ENCODE measurements at places on chromosomes 3 and 15.
A peak's percentile ranks its signal among the peaks of the same experiment; 100 is the strongest.

GRCh38 chr3:49867400-49867799 lies 2.3 kb downstream of the CAMKV start:
- DNase-seq: no peak

- DNase-seq: no peak
Measured at GRCh38 chr3:187802928-187803259, 57.6 kb upstream of the BCL6 start.

GRCh38 chr15:90933301-90933700 lies 952 bp upstream of the HDDC3 start:
- no peak for DNase-seq

GRCh38 chr3:36843065-36844051 lies 79.0 kb upstream of the DCLK3 start:
- DNase-seq: no peak

DNA sequence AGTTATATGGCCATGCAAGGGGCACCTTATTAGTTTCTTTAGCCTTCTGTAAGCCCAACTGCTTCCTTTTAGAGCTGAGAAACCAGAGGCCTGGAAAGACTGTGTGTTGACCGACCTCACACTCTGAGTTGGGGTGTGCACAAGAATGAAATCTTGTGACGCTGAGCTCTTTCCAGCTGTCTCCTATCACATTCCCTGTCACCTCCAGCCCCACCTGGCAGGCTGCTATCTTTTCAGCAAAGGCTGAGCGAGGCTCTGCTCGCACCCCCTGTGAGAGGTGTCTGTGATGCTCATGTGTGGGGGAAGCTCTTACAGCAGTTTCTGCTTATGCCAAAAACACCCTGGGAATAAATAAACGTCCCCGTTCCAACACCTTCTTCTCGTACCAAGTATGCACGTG lies 27.0 kb upstream of the LPP start:
- DNase-seq: peak; percentile 59

DNA sequence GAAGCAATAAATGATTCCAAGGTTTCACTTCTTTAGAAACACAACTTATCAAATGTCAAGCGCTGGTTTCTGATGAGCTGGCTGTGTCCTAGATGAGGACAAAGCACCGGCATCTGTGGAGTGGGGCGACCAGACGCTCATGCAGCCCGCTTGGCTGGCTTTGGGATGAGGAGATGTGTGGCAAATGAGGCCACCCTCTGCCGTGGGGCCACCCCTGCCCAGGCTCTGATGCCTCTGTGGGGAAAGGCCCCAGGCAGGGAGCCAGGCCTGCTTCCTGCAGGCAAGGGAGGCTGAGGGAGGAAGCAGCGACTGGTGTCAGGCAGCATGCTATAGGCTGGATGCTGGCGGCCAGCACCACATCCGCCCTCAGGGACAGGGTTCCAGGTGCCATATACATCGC lies 102.9 kb downstream of the HERC2 start:
- DNase-seq: no peak

- DNase-seq: no peak
Measured at GRCh38 chr3:106380232-106380631, 511.4 kb upstream of the CBLB start.

DNA sequence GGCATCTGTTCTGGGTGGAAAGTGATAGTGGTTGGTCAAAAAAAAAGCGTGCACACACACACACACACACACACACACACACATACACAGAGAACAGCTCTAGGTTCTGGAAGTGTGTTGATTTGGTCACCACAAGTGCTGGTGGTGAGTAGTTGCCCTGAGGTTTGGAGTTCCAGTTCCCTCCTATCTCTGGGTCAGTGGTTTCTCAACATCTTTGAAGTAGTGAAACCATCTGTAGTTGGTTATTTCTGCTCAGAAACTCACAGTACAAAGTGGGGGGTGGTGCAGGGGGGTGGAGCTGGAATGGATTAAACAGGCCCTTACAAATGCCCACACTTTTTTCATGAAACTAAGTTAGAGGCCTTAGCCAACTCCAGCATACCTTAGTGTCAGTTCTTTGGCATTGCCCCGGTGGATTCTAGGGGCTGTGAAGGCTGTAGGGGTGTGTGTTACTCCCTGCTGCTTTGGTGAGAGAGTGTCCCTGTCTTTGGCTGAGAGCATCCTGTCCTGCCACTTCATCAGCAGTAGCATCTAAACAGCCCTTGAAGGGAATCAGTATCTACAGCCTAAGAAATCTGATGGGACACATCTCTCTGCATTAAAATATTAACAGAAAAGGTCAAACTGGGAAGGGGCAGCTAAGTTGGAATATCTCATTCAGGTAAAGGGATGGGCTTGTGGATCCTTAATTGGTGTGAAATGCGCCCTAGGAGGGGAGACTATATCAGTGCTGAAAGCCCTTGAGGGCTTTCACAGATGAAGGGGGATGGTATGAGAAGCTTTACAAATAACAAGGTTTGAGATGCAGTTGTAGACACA lies 20.6 kb downstream of the SMAD3 start:
- DNase-seq: no peak

DNA sequence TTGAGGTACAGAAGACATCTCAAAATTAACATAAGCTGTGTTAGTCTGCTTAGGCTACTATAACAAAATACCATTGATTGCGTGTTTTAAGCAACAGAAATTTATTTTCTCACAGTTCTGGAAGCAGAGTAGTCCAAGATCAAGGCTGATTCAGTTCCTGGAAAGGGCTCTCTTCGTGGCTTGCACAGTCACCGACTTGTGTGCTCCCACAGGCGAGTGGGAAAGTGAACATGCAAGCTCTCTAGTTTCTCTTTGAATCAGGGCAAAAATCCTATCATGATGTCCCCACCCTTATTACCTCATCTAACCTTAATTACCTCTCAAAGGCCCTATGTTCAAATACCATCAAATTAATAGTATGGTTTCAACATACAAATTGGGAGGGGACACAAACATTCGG lies 505.9 kb downstream of the ZIC1 start:
- no peak for DNase-seq

GRCh38 chr3:131892331-131892730 lies 142.5 kb downstream of the CPNE4 start:
- no peak for DNase-seq

DNA sequence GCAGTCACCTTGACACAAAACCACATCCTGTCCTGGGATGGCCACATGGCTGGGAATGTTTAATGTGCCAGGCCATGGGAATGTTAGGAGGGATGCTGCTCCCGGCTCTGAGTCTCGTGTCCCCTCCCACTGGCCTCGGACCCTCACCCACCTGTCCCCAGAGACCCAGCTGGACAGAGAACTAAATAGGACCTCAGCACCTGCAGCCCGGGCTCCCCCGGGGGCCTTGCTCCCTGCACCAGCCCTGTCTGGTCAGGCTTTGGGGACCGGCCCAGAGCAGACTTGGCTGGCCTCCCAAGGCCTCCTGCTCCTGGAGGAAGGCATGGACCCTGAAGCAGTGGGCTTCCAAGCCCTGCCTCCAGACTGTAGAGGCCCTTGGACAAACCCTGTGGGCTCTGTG lies 100.0 kb upstream of the IQSEC1 start:
- no peak for DNase-seq

DNA sequence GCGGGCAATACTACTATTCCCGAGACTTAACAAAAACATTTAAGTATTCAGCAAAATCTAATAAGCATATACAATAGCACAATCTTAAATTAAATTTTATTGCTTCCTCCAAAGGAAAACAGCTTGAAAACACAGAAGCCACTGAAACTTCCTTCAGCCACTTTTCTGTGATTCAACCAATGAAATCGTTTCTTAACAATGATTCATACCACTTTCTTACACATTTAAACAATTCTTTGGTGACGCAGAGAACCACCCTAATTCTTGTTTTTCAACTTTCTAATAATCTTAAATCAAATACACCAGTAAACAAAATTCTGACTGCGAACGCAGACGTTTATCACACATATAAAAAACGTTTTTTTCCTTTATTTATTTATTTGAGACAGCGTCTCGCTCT lies 4.1 kb downstream of the TJP1 start:
- no peak for DNase-seq

DNA sequence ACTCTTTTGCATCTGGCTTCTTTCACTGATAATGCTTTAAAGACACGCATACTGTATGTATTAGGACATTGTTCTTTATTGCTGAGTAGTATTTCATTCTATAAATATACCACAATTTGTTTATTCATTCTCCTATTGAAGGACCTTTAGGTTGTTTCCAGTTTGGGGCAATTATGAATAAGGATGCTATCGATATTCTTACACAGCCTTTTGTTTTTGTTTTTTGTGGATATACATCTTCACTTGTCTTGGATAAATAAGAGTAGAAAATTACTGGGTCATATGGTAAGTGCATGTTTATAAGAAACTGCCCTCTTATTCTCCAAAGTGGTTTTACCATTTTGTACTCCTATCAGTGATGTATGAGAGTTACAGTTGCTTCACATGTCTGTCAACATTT lies 61.8 kb upstream of the GOLGA6B start:
- DNase-seq: no peak

- DNase-seq: no peak
Measured at GRCh38 chr3:164465172-164465571, 613.1 kb downstream of the SI start.

DNA sequence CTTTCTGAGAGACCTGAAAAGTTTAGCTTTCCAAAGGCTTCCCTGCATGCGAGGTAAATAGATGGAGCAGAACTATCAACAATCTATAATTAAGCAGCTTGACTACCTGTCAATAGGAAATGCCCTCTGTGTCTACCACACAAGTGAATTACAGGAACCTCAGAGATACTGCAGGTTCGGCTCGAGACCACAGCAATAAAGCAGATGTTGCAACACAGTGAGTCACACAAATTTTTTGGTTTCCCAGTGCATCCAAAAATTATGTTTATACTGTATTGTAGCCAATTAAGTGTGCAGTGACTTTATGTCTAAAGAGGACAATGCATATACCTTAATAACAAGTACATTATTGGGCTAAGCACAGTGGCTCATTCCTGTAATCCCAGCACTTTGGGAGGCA lies 252.0 kb downstream of the UBE2E2 start:
- DNase-seq: no peak

GRCh38 chr15:27124287-27124871 lies 153.4 kb downstream of the GABRG3 start:
- peak; percentile 15 for DNase-seq

GRCh38 chr3:11445883-11446282 lies 173.7 kb downstream of the ATG7 start:
- DNase-seq: no peak

GRCh38 chr3:117567382-117567781 lies 857.8 kb downstream of the TUSC7 start:
- DNase-seq: no peak

DNA sequence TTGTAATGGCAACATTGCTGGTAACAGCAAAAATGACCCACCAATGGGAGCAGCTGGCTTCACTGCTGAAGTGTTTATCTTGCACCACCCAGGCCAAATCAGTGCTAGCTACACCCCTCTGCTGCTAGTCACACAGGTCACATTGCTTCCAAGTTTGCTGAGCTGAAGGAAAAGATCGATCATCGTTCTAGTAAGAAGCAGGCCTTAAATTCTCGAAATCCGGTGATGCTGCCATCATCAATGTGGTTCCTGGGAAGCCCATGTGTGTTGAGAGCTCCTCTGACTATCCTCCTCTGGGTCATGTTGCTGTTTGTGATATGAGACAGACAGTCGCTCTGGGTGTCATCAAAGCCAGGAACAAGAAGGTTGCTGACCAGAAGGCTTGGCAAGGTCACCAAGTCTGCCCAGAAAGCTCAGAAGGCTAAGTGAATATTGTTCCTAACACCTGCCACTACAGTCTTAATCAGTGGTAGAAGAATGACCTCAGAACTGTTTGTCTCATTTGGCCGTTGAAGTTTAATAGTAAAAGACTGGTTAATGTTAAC lies 21.2 kb downstream of the TM4SF4 start:
- no peak for DNase-seq

GRCh38 chr3:116067326-116067725 lies 378.0 kb downstream of the LSAMP start:
- no peak for DNase-seq

GRCh38 chr3:154431043-154431442 lies 1.1 kb upstream of the GPR149 start:
- DNase-seq: no peak

- DNase-seq: no peak
Measured at GRCh38 chr3:15647611-15648167, 46.1 kb downstream of the BTD start.

DNA sequence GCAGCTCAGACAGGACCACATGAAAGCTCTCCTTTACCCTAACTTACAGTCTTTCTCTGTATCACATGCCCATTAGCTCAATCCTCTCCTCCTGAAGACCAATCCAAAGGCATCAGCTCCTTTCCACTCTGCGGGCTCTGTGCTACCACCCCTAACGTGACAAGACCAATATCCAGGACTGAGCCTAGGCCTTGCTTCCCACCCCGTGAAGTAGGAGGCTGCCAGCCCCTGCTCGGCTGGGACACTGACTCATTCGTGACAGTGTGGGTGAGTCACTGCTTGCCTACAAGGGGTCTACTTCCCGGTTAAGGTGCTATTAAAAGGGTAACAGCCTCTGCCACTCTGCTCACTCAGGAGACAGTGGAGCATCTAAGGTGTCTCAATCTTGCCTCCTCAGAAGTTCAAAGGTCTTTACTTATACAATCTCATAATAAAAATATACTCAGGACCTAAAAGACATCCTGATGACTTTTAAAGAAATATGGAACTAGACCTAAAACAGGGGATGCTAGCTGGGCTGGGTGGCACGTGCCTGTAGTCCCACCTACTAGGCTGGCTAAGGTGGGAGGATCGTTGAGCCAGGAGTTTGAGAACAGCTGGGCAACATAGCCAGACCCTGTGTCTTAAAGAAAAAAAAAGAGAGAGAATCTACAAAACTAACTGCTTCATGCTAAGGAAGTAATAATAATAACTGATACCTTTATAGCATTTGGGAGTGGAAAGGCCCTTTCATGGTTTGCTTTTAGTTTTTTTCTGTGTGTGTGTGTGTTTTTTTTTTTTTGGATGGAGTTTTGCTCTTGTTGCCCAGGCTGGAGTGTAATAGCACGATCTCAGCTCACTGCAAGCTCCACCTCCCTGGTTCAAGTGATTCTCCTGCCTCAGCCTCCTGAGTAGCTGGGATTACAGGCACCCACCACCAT lies 55.0 kb downstream of the TMEM44 start:
- peak; percentile 41 for DNase-seq

- DNase-seq: peak; percentile 98
Measured at GRCh38 chr15:29925227-29926082, 103.2 kb upstream of the TJP1 start.

GRCh38 chr15:58407778-58408177 lies 24.0 kb upstream of the LIPC start:
- no peak for DNase-seq

GRCh38 chr3:143526011-143526545 lies 322.2 kb downstream of the SLC9A9 start:
- no peak for DNase-seq

DNA sequence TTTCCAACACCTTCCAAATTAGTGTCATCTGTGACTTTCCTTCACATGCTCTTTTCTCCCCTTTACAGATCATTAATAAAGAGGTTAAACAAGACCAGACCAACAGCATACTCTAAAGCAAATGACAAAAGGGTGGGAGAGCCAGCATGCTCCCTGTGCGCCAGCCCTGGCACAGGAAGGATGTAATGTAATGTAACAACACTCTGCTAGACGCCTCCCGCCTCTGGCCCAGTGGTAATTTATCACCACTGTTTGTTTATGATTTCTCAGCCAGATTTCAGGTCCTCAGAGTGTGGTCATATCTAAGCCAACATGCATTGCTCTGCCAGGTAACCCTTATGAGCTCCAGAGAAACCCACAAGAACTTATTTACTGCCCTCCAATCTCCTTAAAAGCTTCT lies 189.5 kb upstream of the WNT5A start:
- DNase-seq: no peak

Measured in large intestine (tissue), 12 donors.